ENCODE measurements at places on chromosomes 7 and 10.

- DNase-seq: no peak
Measured at GRCh38 chr10:122561212-122561611, 658 bp downstream of the DMBT1 start.

GRCh38 chr7:36440880-36441279, 51.2 kb downstream of the ANLN start:
- DNase-seq: no peak

- no peak for DNase-seq
Measured at GRCh38 chr10:93498166-93498565, 1.8 kb downstream of the CEP55 start.

DNA sequence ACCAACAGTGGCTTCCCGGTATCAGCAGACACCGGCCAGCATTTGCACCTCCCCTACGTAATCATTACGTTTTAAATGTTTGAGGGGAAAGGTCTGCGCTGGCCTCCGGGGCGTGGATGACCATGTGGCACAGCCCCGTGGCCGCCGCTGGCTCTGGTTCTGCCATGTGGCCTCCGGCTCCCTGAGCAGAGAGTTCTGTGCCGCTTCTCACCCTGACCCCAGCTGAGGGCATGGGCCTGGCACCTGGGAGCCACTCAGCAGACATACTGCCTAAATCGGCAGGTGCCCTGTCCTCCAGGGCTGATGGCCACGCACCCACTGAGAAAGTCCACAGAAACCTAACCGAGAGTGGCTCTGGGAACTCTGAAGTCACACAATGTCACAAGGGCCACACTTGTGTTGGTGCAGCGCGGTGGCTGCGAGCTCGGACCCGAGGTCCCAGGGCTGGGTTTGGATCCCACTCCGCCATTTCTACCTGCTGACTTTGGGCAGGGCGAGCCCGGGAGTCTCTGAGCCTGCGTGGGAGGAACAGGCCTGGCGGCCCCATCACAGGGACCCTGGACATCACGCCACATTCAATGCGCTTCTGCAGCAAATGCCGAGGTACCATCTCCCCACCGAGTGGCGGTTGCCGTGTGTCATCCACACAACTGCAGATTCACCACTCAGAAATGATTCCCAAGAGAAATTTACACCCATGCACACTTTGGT, 25.3 kb downstream of the CFAP46 start:
- no peak for DNase-seq

DNA sequence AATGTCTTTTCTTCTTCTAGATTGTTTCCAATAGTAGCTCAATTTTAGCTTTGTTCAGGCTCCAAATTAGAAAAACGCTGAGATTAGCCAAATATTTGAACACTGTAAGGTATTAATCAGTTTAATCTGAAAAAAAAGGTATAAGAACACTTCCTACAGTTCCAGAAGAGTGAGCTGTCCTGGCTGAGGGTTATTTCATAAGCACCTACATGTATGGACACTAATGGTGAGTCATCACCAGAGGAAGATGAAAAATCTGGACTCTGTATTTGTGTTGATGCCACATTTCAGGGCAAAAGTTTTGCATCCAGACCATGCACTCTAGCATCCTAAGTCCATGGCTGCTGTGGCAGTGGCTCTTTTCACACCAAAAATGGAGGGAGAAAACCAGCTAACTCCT, 189.5 kb downstream of the ANKRD30A start:
- no peak for DNase-seq

DNA sequence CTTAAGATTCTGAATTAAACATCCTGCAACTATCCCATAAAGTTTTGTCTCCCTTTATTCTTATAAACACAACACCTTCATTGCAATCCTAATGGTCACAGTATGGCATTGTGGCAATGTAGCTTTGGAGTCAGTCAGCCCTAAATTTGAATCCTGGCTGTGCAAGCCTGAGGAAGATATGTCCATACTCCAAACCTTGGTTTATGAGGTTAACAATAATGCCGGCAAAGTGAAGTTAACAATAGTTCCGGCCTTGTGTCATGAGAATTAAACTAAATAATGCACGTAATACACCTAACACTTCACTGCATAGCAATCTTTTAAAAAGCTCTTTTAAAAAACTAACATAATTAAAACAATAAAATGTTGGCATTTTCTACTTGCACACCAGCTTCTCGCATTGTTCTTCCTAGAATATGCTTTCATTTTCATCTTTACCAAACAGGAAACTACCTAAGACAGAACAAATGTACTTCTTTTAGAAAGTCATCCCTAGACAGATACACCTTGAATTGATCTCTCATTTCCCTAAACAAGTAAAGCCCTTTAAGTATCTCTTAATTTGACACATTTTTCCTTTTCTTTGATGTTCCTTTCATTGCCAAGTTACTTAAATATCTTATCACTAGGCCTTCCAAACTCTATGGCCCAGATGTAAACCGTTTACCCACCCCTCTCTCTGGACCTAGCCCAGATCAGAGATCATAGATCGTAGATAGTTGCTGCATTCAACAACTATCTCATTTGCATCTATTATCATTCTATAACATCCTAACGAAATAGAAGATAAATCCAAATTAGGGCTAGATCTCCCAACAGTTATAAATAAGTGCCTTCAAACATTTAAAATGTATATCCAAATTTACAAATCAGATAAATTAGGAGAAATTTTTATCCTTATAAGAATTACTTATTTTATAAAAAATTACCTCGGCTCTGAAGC, 66.7 kb downstream of the CREB3L2 start:
- DNase-seq: no peak

- DNase-seq: no peak
Measured at GRCh38 chr7:127904670-127904985, 126.6 kb downstream of the LRRC4 start.

- DNase-seq: no peak
Measured at GRCh38 chr10:91953600-91954160, 30.1 kb downstream of the BTAF1 start.

DNA sequence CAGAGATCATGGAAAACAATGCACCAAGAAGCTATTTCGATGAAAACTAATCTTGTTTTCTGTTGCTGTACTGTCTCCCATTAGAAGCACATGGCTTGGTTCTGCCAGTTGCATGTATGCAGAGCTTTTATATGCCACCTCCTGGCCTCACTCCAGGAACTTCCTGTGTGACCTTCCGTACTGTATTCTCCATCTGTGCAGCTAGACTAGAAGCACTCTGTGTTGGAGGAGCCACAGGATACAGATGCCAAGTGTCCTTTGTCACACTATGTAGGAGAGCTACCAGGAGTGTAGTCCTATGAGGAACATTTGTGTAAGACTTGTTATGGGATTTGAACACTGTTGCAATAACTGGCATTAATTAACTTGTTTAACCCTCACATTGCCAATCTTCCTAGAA, 503.5 kb upstream of the TPK1 start:
- DNase-seq: no peak

DNA sequence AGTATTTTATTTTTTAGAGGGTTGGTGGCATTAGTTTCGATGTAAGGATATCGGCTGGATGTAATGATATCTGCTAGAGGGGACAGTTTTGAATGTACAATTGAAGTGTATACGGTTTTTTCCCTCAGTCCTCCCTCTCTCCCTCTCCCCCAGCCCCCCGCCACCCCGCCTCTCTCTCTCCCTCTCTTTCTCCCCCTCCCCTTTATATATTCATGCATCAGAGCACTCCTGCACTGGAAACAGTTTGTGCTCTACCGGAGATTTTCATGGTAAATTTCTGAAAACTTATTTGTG, 1.6 kb downstream of the GLCCI1 start:
- DNase-seq: no peak

DNA sequence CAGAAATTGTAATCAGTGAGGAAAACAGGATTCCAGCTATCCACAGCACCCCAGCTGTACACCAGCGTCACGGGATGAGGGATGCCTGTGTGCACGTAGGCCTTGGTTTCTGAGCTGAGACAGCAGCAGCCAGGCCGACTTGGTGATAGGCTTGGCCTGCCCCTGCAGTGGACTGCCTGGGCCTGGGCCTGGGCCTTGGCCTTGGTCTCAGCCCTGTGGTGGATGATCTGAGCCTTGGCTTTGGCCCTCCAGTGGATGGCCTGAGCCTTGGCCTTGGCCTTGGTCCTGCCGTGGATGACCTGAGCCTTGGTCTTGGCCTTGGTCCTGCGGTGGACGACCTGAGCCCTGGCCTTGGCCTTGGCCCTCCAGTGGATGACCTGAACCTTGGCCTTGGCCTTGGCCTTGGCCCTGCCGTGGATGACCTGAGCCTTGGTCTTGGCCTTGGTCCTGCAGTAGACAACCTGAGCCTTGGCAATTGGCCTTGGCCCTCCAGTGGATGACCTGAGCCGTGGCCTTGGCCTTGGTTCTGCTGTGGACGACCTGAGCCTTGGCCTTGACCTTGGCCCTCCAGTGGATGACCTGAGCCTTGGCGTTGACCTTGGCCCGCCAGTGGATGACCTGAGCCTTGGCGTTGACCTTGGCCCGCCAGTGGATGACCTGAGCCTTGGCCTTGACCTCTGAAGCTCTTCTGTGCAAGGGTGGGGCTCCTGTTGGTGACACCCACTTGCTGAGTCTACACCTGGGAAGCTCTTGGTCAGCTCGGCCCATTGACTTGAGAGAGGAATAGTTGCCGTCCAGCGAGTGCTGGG, 93.8 kb downstream of the CUX1 start:
- no peak for DNase-seq

DNA sequence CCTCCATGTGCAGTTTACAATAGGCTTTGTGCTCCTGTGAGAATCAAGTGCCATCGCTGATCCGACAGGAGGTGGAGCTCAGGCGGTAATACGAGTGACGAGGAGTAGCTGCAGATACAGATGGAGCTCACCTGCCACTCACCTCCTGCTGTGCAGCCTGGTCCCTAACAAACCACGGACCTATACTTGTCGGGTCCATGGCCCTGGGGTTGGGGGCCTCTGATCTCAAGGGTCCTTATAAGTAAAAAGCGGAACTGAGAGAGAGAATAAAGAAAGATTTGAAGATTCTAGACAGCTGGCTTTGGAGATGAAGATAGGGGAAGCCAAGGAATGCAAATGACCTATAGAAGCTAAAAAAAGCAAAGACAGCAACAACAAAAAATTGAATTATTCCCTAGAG, 130.6 kb downstream of the PLXDC2 start:
- no peak for DNase-seq

DNA sequence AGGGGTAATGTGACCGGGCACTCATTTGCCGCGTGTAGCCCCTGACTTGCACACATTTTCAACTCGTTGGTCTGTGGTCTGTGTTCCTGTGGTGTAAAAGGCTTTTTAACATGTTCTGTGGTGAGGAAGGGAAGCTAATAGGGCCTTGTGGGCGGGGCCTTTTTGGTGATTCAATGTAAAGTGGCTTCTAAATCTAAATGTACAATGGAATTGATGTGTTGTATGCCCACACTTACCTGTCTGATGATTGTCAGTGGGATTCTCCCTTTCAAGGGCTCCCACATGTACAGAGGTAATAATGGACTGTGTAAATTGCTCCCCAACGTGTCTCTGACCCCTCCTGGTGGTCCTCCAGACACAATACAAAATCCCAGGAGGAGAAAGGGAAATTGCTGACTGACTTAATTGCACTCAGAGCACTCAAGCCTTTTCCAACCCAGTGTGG, 43.1 kb upstream of the GATAD1 start:
- DNase-seq: no peak

DNA sequence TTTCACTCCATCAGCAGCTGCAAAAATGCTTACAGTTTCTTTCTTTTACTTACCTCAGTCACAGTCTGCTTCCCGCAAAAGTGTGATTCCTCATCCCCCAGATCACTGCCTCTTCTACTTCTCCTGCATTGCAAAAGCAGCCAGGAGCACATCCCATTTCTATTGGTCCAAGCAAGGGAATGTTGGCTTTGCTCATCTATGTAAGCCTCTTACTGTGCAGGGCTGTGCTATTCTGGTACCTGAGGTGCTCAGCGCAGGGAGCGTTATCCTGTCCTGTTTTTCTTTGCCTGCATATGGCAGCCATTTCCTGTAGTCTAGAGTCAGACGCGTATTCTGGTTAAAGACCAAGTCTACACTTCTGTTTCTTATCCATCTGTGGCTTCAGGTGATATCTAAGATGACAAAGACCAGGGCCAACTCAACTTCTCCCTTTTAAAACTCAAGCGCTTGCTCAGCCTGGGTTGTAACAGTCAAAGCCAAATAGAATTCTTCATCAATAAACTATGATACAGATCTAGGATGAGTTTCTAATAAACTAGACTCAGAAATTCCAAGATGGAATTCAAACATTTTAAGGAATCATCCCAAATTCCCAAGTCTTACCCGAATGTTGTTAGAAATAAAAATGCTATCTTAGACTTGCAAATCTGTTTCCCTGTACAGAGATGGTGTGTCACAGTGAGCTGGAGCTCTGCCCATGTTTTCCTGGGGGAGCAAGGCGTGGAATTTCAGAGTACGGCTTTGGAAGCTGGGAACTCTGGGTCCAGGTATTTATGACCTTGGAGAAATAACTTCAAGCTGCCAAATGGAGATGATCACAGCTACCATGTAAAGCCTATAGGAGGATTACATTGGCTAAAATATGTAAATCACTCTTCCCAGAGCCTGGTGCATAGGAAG, 6.1 kb upstream of the RBM17 start:
- DNase-seq: no peak

DNA sequence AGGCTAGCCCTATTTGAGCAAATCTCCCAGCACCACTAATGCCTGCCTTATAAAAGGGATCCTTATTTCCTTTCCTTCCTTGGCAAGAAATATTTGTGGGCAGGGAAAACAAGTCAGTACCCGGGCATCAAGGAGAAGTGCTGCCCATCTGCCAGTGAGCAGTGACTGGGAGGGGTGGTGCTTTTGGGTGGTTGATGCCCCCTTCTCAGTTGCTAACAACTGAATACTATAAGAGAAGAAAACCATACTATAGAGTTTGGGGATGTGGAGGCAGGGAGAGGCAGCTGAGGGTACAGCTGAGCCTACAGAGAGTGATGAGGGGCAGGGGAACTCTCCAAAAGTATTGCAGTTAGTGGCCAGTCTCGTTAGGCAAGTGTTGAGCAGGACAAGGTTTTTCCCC, 39.3 kb downstream of the OGDH start:
- DNase-seq: no peak

GRCh38 chr7:80923211-80923612, 4.4 kb upstream of the SEMA3C start:
- DNase-seq: no peak

DNA sequence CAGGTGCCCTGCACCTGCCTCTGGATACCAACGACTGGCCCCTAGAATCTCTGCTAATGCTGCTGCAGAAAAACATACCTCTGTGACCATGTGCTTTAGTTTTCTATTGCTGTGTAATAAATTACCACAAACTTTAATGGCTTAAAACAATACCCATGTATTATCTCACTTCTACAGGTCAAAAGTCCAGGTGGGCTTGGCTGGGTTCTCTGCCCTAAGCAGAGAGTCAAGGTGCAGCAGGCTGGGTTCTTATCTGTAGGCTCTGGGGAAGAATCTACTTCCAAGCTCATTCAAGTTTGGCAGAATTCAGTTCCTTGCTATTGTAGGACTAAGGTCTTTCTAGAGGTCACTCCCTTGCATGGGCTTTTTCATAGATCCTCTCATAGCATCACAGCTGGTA, 52.3 kb downstream of the CCDC71L start:
- no peak for DNase-seq

GRCh38 chr10:21715531-21716195, 181.6 kb downstream of the MLLT10 start:
- DNase-seq: no peak

All from stimulated activated naive B cell treated with anti-CD40 and anti-IgM and Interleukin-4, amounts not matched to agents 10 μg/mL and 1 μg/mL and 100 μg/mL, for 72 hours (primary cell).